Left ventricle myocardium inferior (tissue), 1 donor: ENCODE measurements at places on chromosomes 3 and 15. TPM values are rescaled to one million over a fixed set of nuclear protein-coding genes. Genes with fewer than 3 reads are reported as not detected.

Gene TMEM158
- total RNA-seq: 0.60 TPM

Gene SIDT1
- 0.69 TPM for total RNA-seq

Gene CCR2
- 0.63 TPM for total RNA-seq

Gene COL7A1
- 24.4 TPM for total RNA-seq

Gene CCR5
- total RNA-seq: 0.22 TPM

Gene PIGZ
- 3.7 TPM for total RNA-seq

Gene MEX3B
- 2.5 TPM for total RNA-seq

Gene POC1A
- total RNA-seq: 1.2 TPM

Gene SYNM
- 378 TPM for total RNA-seq

Gene GRAMD2A
- not detected for total RNA-seq

Gene ST3GAL6
- total RNA-seq: 52.5 TPM

GRCh38 chr3:39208463-39209055 is 16.2 kb upstream of the XIRP1 start:
- peaks cover 9% of the 10 kb centered on the region for H3K4me1 ChIP-seq
- H3K36me3 ChIP-seq: no peaks in the 10 kb centered on the region
- no peaks in the 10 kb centered on the region for H3K27me3 ChIP-seq
- H3K27ac ChIP-seq: peak overlapping the region; percentile 48

DNA sequence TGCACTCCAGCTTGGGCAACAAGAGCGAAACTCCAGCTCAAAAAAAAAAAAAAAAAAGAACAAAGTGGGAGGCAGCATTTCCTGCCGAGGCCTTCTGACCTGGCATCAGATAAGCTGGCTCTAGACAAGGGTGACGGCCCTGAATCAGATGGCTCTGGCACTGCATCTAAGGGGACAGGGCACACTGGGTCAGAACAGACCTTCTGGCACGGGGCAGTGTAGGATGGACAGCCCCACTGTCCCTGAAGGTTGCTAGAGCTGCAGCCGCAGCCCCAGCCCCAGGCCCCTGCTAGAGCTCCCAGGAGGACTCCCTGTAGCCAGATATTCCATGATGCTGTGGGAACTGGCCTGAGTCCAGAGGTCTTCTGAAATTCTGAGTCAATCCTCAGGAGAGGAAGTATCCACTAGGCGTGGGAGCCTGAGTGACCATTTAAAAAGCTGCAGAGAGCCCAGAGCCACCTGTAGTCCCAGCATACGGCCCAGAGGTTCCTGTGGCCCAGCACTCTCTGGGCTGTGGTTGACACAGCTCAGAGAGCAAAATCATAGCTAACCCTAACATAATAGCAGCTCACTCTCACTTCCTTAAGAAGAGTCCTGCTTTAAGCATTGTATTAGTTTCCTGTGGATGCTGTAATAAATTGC is 69.2 kb upstream of the MFGE8 start:
- peaks cover 20% of the 10 kb centered on the region for H3K4me1 ChIP-seq
- peak; percentile 77 for DNase-seq
- H3K36me3 ChIP-seq: no peaks in the 10 kb centered on the region
- H3K27me3 ChIP-seq: no peaks in the 10 kb centered on the region
- H3K4me3 ChIP-seq: peak overlapping the region; percentile 32
- H3K27ac ChIP-seq: peak overlapping the region; percentile 90

- H3K27me3 ChIP-seq: no peaks in the 10 kb centered on the region
- H3K4me1 ChIP-seq: no peaks in the 10 kb centered on the region
- no peak overlapping the region for H3K4me3 ChIP-seq
Measured at GRCh38 chr15:63587527-63587926, 9.7 kb upstream of the FBXL22 start.

DNA sequence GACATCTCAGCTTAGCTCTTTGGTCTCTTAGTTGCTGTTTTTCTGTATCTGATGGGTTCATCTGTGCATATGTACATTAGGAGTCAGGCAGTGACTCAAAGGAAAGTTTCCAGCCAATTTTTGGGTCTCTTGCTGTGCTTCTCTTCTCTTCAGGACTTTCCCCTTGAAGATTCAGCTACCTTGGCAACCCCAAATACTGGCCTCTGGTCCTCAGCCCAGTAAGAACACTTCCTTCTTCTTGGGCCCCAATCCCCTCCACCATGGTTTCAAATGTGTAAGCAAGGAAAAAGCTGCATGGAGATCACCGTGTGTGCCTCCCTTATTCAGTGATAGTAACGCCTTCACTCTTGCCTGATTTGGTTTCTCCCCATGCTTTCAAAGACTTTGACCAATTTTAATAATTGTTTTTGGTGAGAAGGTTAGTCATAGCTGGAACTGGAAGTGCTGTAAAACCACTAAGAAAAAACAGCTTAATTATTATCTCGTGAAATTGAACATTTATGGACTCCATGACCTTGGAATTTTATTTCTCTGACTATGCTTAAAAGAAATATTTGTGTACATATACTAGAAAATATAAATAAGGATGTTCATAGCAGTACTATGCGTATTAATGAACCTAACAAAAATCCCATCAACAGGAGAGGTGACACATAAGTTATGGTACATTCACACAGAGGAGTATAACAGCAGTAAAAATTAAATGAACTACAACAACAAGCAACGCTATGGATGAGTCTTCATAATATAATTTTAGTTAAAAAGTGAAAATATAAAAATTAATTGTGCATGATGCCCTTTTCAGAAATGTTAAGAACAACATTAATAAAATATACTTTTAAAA is 125.3 kb upstream of the BCL6 start:
- H3K4me3 ChIP-seq: no peak overlapping the region
- H3K27me3 ChIP-seq: no peaks in the 10 kb centered on the region
- H3K36me3 ChIP-seq: no peaks in the 10 kb centered on the region
- no peak overlapping the region for H3K27ac ChIP-seq

DNA sequence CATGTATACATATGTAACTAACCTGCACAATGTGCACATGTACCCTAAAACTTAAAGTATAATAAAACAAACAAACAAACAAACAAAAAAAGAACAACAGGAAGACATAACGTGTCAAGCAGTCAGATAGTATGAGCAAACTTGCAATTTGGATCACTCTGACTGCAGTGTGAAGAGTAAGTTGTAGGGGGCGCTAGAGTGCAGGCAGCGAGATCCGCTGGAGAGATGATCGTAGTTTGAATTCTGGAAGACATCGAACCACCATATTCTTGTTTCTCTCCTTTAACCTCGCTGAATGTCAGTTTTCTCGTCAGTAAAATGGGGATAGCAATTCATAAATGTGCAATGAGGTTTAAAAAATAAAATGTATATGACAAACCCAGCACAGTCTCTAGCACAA is 165.2 kb upstream of the LMCD1 start:
- no peaks in the 10 kb centered on the region for H3K36me3 ChIP-seq
- H3K4me3 ChIP-seq: no peak overlapping the region
- H3K4me1 ChIP-seq: no peaks in the 10 kb centered on the region

DNA sequence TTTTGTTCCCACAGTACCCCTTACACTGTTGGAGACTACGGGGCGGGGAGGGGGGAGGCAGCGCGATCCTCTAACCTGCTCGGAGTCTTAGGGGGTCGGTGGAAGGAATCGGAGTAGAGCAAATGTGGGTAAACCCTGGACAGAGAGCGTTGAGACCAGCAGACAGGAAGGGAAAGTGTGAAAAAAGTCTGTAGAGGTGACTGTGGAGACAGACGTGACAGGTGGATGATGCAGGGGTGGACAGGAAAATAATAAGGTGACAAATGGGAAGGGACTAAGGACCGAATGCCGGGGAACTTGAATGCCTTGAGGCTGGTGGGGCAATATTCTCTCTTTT is 424 bp downstream of the EAF2 start:
- no peaks in the 10 kb centered on the region for H3K27me3 ChIP-seq
- peak overlapping the region; percentile 79 for H3K27ac ChIP-seq
- H3K4me3 ChIP-seq: peak overlapping the region; percentile 84
- H3K4me1 ChIP-seq: peaks cover 28% of the 10 kb centered on the region

- H3K27ac ChIP-seq: no peak overlapping the region
- H3K4me3 ChIP-seq: peak overlapping the region; percentile 80
- no peak for DNase-seq
- H3K4me1 ChIP-seq: peaks cover 45% of the 10 kb centered on the region
Measured at GRCh38 chr15:78541744-78542034, 1.4 kb downstream of the PSMA4 start.

- H3K4me3 ChIP-seq: peak overlapping the region; percentile 88
- peaks cover 44% of the 10 kb centered on the region for H3K4me1 ChIP-seq
- DNase-seq: no peak
- no peaks in the 10 kb centered on the region for H3K36me3 ChIP-seq
- H3K27ac ChIP-seq: peak overlapping the region; percentile 96
Measured at GRCh38 chr15:96321639-96322535, 8.6 kb upstream of the NR2F2 start.

DNA sequence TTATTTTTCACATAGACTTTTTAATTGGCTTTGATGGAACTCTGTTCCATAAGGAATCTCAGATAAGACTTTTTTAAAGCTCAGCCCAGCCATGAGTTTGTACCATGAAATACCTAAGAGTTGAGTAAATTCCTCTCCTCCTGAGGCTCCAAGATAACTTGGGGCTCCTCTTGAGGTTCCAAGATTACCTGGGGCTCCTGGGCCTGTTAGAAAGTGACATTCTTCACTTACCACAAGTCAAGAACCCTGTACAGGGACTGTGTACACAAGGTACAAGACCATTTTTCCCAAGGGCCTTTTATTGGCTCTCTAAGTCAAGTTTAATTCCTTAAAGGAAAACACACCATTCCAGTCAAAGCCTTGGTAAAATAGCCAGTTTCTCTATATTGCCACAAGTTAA is 111.3 kb upstream of the PRR20G start:
- no peak for DNase-seq
- peaks cover 61% of the 10 kb centered on the region for H3K27me3 ChIP-seq
- no peaks in the 10 kb centered on the region for H3K4me1 ChIP-seq
- no peak overlapping the region for H3K4me3 ChIP-seq

DNA sequence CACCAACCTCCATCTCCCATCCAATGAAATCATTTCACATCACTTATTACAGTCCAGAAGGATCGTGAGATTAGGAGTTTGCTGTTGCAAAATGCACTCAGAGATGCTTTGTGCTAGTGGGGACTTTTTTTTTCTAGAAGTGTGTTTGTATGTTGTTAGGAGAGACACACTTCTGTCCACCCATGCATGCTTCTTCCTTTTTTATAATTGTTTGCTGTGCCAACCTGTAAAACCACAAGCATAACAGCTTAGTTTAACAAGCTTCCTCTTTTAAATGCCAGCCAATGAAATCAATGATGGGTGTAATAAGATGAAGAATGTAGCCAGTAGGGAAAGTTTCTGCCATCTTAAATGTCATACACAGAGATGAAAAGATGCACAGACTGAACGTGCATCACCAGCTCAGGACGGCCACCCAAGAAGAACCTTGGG is 305.6 kb upstream of the STT3B start:
- no peaks in the 10 kb centered on the region for H3K36me3 ChIP-seq
- no peaks in the 10 kb centered on the region for H3K4me1 ChIP-seq
- H3K27me3 ChIP-seq: no peaks in the 10 kb centered on the region
- no peak overlapping the region for H3K27ac ChIP-seq
- H3K4me3 ChIP-seq: no peak overlapping the region

GRCh38 chr3:129599607-129600006 is 6.9 kb downstream of the PLXND1 start:
- no peaks in the 10 kb centered on the region for H3K36me3 ChIP-seq
- peak overlapping the region; percentile 96 for H3K27ac ChIP-seq
- peak; percentile 71 for DNase-seq
- H3K4me1 ChIP-seq: peaks cover 98% of the 10 kb centered on the region

GRCh38 chr15:68106656-68107055 is 52.5 kb downstream of the PIAS1 start:
- H3K36me3 ChIP-seq: peaks cover 13% of the 10 kb centered on the region
- peaks cover 56% of the 10 kb centered on the region for H3K4me1 ChIP-seq
- H3K27me3 ChIP-seq: no peaks in the 10 kb centered on the region
- DNase-seq: no peak
- H3K27ac ChIP-seq: no peak overlapping the region

GRCh38 chr15:66935688-66936087 is 129.7 kb upstream of the SMAD3 start:
- DNase-seq: no peak
- H3K4me3 ChIP-seq: peak overlapping the region; percentile 57
- H3K27me3 ChIP-seq: no peaks in the 10 kb centered on the region
- H3K36me3 ChIP-seq: no peaks in the 10 kb centered on the region

- no peak overlapping the region for H3K27ac ChIP-seq
- DNase-seq: no peak
- no peaks in the 10 kb centered on the region for H3K36me3 ChIP-seq
- no peaks in the 10 kb centered on the region for H3K4me1 ChIP-seq
- H3K4me3 ChIP-seq: no peak overlapping the region
Measured at GRCh38 chr3:67470207-67470606, 184.2 kb downstream of the SUCLG2 start.

GRCh38 chr3:32614956-32615355 is 44.3 kb upstream of the DYNC1LI1 start:
- H3K27ac ChIP-seq: no peak overlapping the region
- no peaks in the 10 kb centered on the region for H3K27me3 ChIP-seq
- no peak for DNase-seq
- no peak overlapping the region for H3K4me3 ChIP-seq
- no peaks in the 10 kb centered on the region for H3K36me3 ChIP-seq

GRCh38 chr3:127276396-127276795 is 11.4 kb downstream of the PRR20G start:
- peaks cover 68% of the 10 kb centered on the region for H3K27me3 ChIP-seq
- H3K27ac ChIP-seq: no peak overlapping the region

DNA sequence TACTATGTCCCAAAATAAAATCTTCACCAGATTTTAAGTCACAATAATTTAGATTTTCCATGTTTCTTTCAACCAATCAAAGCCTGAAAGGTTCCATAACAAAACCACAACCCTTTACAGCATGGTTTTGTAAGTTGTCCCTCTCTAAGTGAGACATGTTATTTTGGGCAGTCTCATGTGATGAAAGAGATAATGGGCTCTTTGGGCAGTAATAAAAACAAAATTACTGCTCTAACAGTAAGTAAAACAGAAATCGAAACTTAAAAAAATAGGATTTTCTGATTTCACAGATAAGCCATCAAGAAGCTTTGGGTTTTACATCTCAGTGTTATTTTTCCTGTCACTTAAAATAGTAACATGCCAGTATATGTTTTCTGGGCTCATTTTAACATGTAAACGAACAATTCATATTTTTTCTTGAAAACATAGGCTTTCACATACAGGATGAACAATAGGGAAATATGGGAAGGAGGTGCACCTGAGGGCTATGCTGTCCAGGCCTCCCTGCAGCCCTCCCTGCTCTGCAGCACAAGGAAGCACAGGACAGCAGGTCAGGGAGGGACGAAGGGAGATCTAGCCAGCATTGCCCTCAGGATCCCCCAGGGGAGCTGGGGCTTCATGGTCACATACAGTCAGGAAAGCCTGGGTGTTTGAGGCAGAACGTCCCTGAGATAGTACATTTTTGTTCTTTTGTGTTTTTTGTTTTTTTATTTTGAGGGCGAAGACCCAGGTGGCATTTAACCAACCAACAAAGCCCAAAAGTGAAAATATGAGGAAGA is 157.4 kb downstream of the SHOX2 start:
- H3K27ac ChIP-seq: no peak overlapping the region
- H3K4me1 ChIP-seq: no peaks in the 10 kb centered on the region
- DNase-seq: no peak
- H3K4me3 ChIP-seq: no peak overlapping the region
- no peaks in the 10 kb centered on the region for H3K27me3 ChIP-seq
